ENCODE measurements at places on chromosomes 3 and 15. TPM values are rescaled to one million over a fixed set of nuclear protein-coding genes. Genes with fewer than 3 reads are reported as not detected.

- no peak for DNase-seq
- H3K4me1 ChIP-seq: peaks cover 16% of the 10 kb centered on the region
- peaks cover 44% of the 10 kb centered on the region for H3K27me3 ChIP-seq
- no peak overlapping the region for H3K27ac ChIP-seq
- no peak overlapping the region for H3K4me3 ChIP-seq
These were observed 14.0 kb downstream of the ETV5 start for GRCh38 chr3:186094696-186095425.

DNA sequence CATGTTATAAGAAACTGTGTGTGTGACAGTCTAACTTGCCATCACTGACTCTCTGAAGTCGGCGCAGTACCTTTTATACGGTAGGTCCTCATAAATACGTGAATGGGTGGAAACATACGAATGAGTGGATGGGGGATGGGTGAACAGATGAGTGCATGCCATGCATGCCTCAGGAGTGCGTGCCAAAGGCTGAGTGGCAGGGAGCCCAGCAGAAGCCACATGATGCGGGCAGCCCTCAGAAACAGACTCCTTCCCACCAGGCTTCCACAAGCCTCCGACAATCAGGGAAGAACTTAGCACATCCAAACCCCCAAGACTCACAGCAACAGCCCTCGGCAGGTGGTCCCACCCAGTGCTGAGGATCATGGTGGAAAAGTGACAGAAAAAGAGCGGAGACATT is 16.7 kb downstream of the HCN4 start:
- H3K27me3 ChIP-seq: peaks cover 2% of the 10 kb centered on the region
- no peaks in the 10 kb centered on the region for H3K36me3 ChIP-seq
- DNase-seq: no peak
- no peaks in the 10 kb centered on the region for H3K4me1 ChIP-seq
- H3K27ac ChIP-seq: no peak overlapping the region

- H3K27me3 ChIP-seq: no peaks in the 10 kb centered on the region
- no peaks in the 10 kb centered on the region for H3K4me1 ChIP-seq
- H3K4me3 ChIP-seq: no peak overlapping the region
- no peak overlapping the region for H3K27ac ChIP-seq
- DNase-seq: no peak
- no peaks in the 10 kb centered on the region for H3K36me3 ChIP-seq
These were observed 202.7 kb upstream of the SLC2A2 start for GRCh38 chr3:171229173-171229572.

DNA sequence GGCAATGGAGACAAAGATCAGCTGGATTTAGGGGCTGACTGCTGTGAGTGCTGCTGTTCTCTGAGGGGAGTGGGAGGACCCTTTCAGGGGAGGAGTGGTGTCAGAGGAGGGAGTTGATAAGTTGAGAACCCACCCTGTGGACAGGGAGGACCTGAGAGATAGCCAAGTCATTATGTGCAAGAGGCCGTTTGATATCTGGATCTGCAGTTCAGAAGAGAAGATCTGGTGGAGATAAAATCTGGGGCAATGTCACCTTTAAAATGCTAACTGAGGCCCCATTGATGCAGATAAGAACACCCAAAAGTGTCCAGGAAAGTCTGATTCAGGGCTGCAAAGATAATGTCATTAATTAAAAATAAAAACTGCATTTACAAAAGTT is 256.1 kb upstream of the HES1 start:
- DNase-seq: no peak
- H3K4me3 ChIP-seq: no peak overlapping the region
- H3K27me3 ChIP-seq: peaks cover 25% of the 10 kb centered on the region
- no peaks in the 10 kb centered on the region for H3K36me3 ChIP-seq

The EBLN2 gene
- 1.2 TPM for polyA plus RNA-seq

DNA sequence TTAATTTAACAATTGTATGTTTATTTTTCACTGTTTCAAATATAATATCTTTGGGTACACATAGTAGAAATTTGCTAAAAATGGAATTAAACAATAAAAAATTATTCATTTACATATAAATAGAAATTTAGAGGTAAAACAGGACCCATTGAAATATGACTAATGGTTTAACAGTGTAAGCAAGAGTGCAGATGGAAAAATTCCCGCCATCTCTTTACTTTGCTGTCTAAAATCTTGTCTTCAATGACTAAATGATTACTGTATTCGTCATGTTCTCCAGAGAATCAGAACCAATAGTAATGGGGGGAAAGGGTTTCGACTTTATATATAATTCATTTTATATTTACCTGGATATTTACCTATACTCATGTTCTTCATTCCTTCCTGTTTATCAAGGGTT is 163.1 kb downstream of the IL1RAP start:
- H3K27ac ChIP-seq: no peak overlapping the region
- peaks cover 7% of the 10 kb centered on the region for H3K27me3 ChIP-seq
- peaks cover 6% of the 10 kb centered on the region for H3K4me1 ChIP-seq
- no peak for DNase-seq
- H3K4me3 ChIP-seq: no peak overlapping the region

- no peak overlapping the region for H3K4me3 ChIP-seq
- H3K36me3 ChIP-seq: no peaks in the 10 kb centered on the region
- H3K27ac ChIP-seq: no peak overlapping the region
- no peaks in the 10 kb centered on the region for H3K4me1 ChIP-seq
- DNase-seq: no peak
These were observed 374.2 kb downstream of the MECOM start for GRCh38 chr3:169289273-169289672.

The ADAMTSL3 gene
- polyA plus RNA-seq: not detected

The TMCO5A gene
- not detected for polyA plus RNA-seq

The GOLGA6A gene
- polyA plus RNA-seq: not detected

DNA sequence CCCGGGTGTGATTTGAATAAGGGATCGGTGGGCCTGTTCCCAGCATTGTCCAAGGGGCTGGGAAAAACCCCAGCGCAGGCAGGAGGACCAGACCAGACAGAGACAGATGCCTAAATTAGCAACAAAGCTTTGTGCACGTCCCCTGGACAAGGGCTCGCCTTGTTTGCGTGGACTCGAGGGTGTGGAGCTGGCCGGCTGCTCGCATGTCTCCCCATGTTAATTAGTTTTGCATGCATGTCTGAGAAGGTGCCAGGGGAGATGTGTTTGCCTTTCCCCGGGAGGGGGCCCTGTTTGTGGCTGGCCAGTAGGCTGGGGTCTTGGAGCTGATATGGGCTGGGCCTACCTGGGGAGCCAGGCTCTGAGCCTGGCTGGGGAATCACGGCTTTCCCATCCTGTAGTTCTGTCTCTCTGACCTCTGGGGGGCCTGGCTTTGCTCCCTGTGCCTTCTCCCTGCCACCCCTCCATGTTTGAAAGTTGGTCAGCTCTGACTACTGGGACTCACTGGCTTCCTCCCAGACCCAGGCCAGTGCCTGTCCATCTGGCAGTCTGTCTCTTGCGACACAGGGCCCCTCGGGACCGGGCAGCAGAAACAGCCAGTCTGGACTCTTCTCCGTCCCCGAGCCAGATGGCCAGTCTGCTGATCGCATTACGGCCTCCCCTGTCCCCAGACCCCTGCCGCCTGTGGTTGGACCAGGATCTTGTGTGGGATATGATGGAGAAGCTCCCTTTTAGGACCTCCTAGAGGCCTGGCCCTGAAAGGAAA is 55.4 kb upstream of the POLG start:
- peaks cover 61% of the 10 kb centered on the region for H3K27me3 ChIP-seq
- H3K27ac ChIP-seq: no peak overlapping the region

GRCh38 chr3:170414202-170414663 is 4.4 kb upstream of the CLDN11 start:
- H3K4me3 ChIP-seq: no peak overlapping the region
- peaks cover 6% of the 10 kb centered on the region for H3K4me1 ChIP-seq
- H3K27ac ChIP-seq: no peak overlapping the region
- peak; percentile 35 for DNase-seq
- peaks cover 24% of the 10 kb centered on the region for H3K27me3 ChIP-seq
- H3K36me3 ChIP-seq: no peaks in the 10 kb centered on the region

- peaks cover 27% of the 10 kb centered on the region for H3K36me3 ChIP-seq
- H3K27ac ChIP-seq: no peak overlapping the region
- no peak overlapping the region for H3K4me3 ChIP-seq
- peaks cover 10% of the 10 kb centered on the region for H3K4me1 ChIP-seq
- no peak for DNase-seq
These were observed 142.8 kb upstream of the SMAD3 start for GRCh38 chr15:66922608-66923007.

DNA sequence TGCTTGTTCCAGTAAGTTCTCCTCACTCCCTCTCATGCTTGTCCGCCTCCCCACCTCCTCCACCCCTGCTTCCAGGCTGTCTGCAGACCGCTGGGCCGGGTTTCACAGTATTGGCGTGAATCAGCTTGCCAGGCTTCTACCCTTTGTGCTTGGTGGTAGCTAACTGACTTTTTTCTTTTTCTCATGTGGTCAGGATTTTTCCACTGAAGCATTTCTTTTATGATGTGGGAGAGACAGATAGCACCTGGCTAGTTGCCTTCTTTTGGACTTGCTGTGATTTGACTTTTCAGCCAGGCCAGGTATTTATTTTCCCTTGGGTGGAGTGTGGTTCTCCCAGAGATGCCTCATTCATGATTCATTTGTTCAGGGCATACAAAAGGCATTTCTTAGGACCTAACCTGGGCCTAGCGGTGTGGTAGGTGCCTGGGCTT is 60.6 kb downstream of the ST6GAL1 start:
- peaks cover 93% of the 10 kb centered on the region for H3K4me1 ChIP-seq
- DNase-seq: no peak
- H3K27me3 ChIP-seq: no peaks in the 10 kb centered on the region
- peak overlapping the region; percentile 96 for H3K27ac ChIP-seq

DNA sequence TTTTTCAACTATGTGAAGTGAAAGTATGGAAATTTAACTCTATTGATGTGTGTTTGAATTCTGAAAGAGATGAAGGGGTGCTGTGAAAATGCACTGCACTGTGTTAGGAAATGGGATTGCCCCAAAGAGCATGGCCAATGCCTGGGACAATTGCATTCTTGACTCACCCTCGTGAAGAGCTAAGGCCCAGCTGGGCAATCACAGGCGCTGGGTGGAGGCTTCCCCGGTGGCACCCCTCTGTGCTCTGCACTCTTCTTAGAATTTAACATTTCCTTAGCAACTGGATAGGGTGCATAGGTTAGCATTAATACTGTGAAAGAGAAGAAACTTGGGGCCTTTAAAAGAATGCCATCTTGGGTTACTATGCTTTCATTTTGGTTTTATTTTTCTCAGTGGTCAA is 179.9 kb upstream of the GOLIM4 start:
- DNase-seq: no peak
- no peak overlapping the region for H3K4me3 ChIP-seq
- H3K27ac ChIP-seq: no peak overlapping the region
- no peaks in the 10 kb centered on the region for H3K36me3 ChIP-seq

GRCh38 chr15:90414408-90415028 is 26.5 kb downstream of the IQGAP1 start:
- peaks cover 5% of the 10 kb centered on the region for H3K36me3 ChIP-seq
- no peak overlapping the region for H3K4me3 ChIP-seq
- H3K4me1 ChIP-seq: peaks cover 73% of the 10 kb centered on the region

DNA sequence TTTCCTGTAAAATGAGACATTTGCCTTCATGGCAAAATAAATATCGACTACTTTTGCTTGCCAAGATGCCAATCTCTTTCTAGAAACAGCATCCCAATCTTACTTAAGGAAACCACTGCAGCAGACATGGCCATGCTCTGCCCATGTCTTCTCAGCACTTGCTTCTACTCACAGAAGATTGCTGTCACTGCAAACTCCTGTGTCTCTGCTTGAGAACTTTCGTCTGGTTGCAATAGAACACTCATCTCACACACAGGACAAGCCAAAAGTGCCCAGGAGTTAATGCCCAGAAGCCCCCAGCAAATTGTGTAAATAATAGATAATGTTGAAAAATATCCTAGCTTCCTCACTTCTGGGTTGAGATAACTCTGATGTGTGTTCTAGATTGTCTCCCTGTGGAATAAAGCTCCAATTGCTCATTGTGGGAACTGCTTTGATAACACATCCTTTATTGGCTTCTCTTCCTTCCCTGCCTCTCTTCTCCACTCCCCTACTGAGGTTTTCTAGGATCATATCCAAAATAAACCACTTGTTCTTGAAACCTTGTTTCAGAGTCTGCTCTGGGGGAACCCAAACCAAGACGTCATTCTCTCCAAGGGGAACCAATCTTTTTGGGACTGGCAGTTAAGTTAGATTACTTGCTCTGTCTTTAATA is 156.3 kb upstream of the STRIT1 start:
- DNase-seq: no peak
- no peaks in the 10 kb centered on the region for H3K27me3 ChIP-seq
- H3K36me3 ChIP-seq: no peaks in the 10 kb centered on the region
- no peak overlapping the region for H3K4me3 ChIP-seq

The APBA2 gene
- 0.30 TPM for polyA plus RNA-seq

The NTRK3 gene
- polyA plus RNA-seq: not detected

GRCh38 chr15:77568973-77569728 is 63.6 kb downstream of the LINGO1 start:
- peaks cover 18% of the 10 kb centered on the region for H3K27me3 ChIP-seq
- no peak overlapping the region for H3K27ac ChIP-seq
- peak overlapping the region; percentile 20 for H3K4me3 ChIP-seq
- H3K4me1 ChIP-seq: peaks cover 7% of the 10 kb centered on the region
- no peaks in the 10 kb centered on the region for H3K36me3 ChIP-seq
- DNase-seq: no peak

GRCh38 chr15:36392676-36393266 is 186.7 kb upstream of the CDIN1 start:
- H3K27me3 ChIP-seq: no peaks in the 10 kb centered on the region
- no peak overlapping the region for H3K27ac ChIP-seq
- no peaks in the 10 kb centered on the region for H3K36me3 ChIP-seq
- no peak for DNase-seq
- no peaks in the 10 kb centered on the region for H3K4me1 ChIP-seq

The CLDN18 gene
- not detected for polyA plus RNA-seq

The GPX1 gene
- polyA plus RNA-seq: 346 TPM

GRCh38 chr3:182111967-182112366 is 400.2 kb downstream of the SOX2 start:
- H3K4me1 ChIP-seq: no peaks in the 10 kb centered on the region
- no peak overlapping the region for H3K27ac ChIP-seq
- H3K36me3 ChIP-seq: no peaks in the 10 kb centered on the region

GRCh38 chr3:142563496-142563997 is 15.0 kb downstream of the ATR start:
- H3K27ac ChIP-seq: no peak overlapping the region
- no peaks in the 10 kb centered on the region for H3K4me1 ChIP-seq
- no peak overlapping the region for H3K4me3 ChIP-seq
- peaks cover 9% of the 10 kb centered on the region for H3K36me3 ChIP-seq
- DNase-seq: no peak
- H3K27me3 ChIP-seq: no peaks in the 10 kb centered on the region

DNA sequence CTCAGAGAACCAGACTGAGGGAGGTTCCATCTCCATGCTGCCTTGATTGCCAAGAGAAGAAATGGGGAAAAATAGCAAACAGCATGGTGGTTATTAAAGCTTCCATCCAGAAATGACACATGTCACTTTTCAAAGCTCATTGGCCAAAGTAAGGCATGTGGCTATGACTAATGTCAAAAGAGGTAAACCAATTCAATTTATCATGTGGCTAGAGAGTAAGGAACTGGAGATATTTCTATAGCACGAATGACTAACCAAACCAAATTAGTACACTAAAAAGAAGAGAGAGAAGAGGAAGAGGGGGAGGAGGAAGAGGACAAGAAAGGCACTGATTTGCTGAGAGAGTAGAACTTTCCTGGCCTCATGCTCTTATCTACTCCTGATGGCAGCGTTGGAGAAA is 115.2 kb upstream of the SLC6A11 start:
- H3K4me1 ChIP-seq: no peaks in the 10 kb centered on the region
- H3K27me3 ChIP-seq: peaks cover 55% of the 10 kb centered on the region
- no peak overlapping the region for H3K4me3 ChIP-seq

- no peak for DNase-seq
- H3K27me3 ChIP-seq: peaks cover 20% of the 10 kb centered on the region
- no peak overlapping the region for H3K4me3 ChIP-seq
- no peaks in the 10 kb centered on the region for H3K4me1 ChIP-seq
- no peak overlapping the region for H3K27ac ChIP-seq
These were observed 36.6 kb upstream of the THSD4 start for GRCh38 chr15:71078506-71079207.

The GNB4 gene
- polyA plus RNA-seq: 48.4 TPM
